ENCODE measurements at places on chromosomes 4 and X.
A peak's percentile ranks its signal among the peaks of the same experiment; 100 is the strongest.

DNA sequence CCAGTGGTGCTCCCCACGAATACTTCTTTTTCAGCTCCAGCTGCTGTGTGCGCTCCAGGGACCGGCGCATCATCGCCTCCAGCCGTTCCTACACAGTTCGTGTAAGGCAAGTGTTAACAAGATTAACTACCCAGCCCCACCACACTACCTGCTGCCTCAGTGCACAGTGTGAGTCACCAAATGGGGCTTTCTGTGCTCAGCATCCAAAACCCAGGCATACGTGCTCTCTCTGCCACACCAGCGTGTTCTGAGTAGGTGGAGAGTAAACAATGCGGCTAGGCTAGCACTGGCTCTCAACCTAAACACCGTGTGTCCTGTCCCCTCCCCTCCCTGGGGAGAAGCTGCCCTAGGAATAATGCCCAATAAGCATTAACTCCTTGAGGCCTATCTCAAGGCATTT lies 60.0 kb downstream of the MAP7D2 start:
- DNase-seq: no peak

GRCh38 chr4:6345096-6345830 lies 75.6 kb downstream of the WFS1 start:
- DNase-seq: no peak

GRCh38 chr4:40066651-40067050 lies 10.0 kb downstream of the N4BP2 start:
- DNase-seq: no peak

GRCh38 chr4:126742885-126743284 lies 889.9 kb upstream of the INTU start:
- DNase-seq: no peak

DNA sequence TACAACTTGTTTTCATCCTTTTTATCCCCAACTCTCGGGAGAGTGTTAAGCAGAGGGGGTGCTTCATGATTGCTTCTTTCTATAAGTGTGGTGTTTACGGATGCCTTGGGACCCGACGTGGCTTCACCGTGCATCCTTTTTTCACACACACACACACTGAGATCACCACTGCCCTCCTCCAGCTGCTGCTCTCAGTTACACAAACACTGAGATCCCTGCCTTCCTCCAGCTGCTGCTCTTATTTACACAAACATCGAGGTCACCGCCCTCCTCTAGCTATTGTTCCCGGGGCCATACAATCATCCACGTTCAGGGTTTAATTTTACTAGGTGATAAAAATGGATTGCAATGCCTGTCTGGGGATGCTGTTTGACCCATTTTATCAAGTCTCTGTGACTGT lies 155.4 kb upstream of the FAM9B start:
- DNase-seq: no peak

- DNase-seq: peak; percentile 1
Measured at GRCh38 chrX:65697915-65698796, 30.7 kb downstream of the MSN start.

DNA sequence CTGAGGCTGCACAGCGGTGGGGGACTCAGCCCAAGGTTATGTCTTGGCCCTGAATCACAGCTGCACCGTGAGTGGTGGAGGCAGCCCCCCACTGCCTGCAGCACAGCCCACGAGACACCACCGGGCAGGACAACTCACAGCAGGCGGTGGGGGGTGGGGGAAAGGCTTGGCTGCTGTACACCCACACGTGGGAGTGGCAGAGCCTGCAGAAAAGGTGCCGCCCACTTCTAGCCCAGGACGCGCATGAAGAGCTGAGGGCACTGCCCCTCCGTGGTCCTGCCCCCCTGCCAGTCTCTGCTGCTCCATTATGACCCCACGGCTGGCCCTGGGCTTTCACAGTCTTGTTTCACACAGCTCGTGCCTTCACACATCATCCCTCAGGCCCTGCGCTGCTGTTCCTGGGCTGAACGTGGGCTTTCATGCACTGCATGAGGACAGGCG lies 40.8 kb downstream of the FGFRL1 start:
- DNase-seq: no peak

- DNase-seq: no peak
Measured at GRCh38 chr4:115145393-115146160, 32.2 kb upstream of the NDST4 start.

GRCh38 chrX:51759055-51759839 lies 16.0 kb downstream of the GSPT2 start:
- DNase-seq: no peak

DNA sequence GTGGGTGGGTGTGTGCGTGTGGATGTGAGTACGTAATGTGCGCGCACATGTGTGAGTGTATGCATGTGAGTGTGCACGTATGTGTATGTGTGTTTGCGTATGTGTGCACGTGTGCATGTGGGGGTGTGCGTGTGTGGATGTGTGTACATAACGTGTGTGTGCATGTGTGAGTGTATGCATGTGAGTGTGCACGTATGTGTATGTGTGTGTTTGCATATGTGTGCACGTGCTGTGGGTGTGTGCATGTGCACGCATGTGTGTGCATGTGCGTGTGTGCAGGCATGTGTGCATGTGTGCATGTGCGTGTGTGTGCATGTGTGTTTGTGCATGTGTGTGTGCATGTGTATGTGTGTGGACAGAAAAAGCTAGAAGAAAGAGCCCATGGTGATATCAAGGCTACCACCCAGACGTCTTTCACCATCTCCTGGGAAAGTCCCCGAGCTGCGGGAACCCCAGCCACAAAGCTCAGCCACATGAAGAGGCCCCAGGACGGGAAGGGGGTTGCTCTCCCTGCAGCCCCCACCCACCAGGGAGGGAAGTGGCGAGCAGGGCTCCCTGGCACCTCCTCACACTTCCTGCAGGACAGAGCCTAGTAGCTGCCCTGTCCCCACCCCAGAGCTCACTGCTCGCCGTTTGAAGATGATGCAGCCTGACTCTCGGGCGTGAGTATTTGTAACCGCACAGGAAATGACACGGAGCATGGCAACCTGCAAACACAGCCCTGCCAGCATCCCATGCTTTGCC lies 108.3 kb downstream of the DCTD start:
- DNase-seq: peak; percentile 3

GRCh38 chr4:30767147-30767845 lies 47.1 kb downstream of the PCDH7 start:
- DNase-seq: no peak

GRCh38 chr4:113645771-113646441 lies 115.6 kb downstream of the CAMK2D start:
- no peak for DNase-seq

- DNase-seq: no peak
Measured at GRCh38 chr4:184937745-184938144, 80.5 kb upstream of the HELT start.

- DNase-seq: no peak
Measured at GRCh38 chrX:64204701-64205440, 637 bp downstream of the AMER1 start.

DNA sequence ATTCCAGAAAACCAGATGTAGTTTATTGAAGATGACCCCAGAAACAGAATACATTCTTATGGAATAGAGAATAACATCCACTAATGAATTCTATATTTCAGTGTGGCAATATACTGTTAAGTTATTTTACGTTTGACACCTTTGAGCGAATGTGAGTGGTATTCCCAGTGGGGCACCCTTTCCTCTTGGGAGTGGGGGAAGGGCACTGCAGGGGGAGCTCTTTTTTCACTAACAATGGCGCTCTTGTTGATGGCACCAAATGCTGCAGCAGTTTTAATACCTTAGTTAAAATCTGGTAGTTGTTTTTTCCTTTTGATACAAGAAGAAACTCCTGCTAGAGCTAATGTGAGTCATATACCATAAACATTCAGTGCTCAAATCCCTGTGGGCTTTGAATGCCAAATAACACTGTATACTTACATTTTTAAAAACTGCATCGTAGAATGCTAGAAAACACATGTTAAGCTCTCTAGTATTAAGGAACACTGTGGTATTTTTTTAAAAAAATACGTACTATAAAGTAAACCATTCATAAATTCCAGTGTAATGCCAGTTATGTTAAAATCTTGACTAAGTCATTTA lies 178.5 kb downstream of the DCHS2 start:
- no peak for DNase-seq

GRCh38 chrX:43267652-43268051 lies 388.4 kb upstream of the MAOA start:
- DNase-seq: no peak

DNA sequence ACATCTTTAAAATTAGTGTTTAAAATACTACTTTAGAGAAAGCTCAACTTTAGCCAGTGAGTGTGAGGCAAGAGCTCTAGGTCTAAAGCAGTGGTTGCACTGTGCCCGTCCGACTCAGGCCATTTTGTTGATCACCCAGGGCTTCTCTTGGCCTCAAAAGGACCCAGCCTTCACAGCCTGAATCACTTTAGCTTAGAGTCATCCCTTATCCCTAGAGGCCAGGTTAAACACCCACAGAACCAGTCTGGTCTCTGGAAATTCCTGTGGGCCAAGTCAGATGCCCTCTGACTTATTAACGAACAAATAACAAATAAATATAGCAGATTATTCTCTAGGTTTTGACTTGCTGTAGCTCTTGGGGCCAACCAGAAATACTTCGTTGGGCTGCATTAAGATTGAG lies 102.3 kb downstream of the WWC2 start:
- DNase-seq: no peak

DNA sequence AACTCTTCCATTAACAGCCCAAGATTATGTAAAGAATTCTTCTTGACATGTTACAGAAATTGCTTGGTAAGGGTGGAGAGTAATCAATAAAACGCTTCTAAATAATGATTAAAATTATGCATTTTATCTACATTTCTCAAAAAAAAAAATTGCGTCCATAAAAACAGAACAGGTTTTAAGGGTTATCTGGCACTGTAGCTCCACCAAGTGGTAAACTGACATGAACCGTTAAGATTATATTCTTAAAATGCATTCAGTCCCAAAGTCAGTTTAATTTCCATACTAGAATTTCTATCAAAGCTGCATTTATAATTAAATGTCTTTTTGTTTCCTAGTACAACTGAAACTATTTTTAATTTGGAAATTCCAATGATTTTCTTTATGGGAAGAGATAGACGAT lies 214.0 kb upstream of the UGT8 start:
- no peak for DNase-seq

DNA sequence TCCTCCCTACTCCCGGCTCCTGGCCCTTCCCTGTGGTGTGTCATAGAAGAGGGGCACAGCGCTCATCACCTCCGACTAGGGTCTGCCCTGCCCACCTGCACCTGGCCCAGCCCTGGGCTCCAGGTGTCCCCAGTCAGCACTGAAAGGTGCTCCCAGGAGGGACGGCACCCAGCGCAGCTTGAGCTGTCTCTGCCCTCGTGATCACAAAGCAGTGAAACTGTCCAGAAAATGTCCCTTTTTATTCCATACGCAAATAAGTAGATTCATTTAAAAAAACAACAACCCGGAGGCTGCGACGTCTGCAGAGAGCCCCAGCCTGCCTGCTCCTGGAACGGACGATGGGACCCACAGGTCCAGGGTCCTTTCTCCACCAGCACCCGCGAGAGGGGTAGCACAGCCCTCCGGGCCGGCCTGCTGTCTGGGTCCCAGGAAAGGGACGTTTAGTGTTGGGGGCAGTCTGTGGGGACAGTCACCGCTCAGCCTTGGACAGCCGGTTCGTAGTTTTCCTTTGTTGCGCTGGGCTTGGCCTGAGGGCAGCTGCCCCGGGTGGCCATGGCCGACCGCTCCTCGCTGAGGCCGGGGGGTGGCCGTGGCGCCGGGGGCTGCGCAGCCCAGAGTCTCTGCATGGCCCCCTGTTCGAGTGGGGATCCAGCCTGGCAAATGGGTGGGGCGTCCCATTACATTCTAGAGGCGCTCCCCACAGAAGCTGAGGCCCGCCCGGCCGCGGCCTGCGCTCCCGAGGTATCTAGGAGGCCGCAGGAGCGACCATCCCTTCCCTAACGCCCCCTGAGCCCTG lies 4.6 kb downstream of the HMX1 start:
- DNase-seq: no peak

- DNase-seq: no peak
Measured at GRCh38 chr4:32987111-32987510, 2266.9 kb downstream of the PCDH7 start.

DNA sequence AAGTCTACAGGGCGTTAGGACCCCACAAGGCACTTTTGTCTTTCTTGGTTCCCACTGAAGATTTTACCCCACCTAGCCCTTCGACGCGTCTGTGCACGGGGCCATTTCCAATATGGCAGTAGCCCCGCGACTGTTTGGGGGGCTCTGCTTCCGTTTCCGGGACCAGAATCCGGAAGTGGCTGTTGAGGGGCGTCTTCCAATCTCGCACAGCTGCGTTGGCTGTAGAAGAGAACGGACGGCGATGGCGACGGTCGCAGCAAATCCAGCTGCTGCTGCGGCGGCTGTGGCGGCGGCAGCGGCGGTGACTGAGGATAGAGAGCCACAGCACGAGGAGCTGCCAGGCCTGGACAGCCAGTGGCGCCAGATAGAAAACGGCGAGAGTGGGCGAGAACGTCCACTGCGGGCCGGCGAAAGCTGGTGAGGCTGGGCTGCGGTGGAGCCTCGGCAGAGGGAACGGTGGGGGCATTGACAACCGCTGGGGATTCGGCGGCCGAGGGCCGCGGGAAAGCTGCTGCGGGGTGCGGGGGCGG lies at the start of gene USP11:
USP11 (plus strand) TSS at position 207 of the 530 bp plus-strand sequence; CDS start at position 242, 35 bp downstream.
- DNase-seq: peak; percentile 23

DNA sequence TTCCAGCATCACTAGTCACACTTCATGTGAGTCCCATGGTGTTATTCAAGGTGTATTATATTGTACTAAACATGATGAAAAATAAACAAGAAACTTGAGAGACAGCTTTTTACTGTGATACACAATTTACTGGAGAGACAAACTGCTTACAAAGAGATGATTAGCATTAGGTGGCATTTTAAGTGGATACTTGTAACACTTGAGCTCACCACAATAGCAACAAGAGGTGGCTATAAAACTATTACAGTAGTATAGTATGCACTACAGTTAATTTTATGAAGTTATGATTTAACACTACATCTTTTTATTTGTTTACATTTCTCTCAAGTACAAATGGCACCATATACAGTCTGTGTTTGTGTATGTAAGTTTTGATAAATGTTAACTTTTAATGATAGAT lies 246.6 kb downstream of the PARM1 start:
- no peak for DNase-seq

DNA sequence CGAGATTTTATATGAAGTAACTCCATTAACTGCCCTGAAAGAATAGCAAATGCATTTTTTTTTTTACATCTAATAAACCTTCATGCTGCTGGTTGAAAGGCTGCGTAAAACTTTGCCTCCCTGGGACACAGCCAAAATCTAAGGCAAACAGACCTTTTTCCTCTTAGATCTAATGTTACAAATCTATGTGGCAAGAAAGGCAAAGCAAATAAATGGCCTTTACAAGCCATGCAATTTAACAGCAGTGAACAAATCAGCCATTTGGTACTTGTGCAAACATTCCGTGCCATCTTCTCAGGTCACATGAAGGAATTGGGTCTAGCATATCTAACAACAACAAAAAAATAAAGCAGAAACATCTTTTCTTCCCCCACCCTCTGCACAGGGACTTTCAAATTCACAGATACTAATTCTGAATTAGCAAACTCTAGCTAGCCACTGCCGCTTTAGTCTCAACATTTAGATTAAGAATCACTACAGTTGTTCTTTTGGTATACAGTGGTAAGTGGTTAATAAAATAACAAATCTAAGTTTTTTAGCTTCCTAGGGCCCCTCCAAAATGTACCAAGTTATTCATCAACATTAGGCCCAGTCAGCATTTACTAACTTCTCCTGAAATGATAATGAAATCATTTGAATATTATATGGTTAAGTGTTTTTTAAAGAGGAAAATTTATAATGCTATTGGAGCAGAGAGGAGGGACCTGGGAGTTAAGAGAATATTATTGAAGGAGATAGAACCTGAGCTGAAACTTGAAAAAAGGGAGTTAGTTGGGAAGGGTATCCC lies 593.8 kb downstream of the SMARCA1 start:
- no peak for DNase-seq

- no peak for DNase-seq
Measured at GRCh38 chr4:33184657-33185290, 2464.6 kb downstream of the PCDH7 start.
